H7 (cell line): ENCODE measurements at places on chromosomes 2 and 18. TPM values are rescaled to one million over a fixed set of nuclear protein-coding genes. Genes with fewer than 3 reads are reported as not detected.

The DYNAP gene
- not detected in 2 replicates for total RNA-seq

The C2orf78 gene
- 0.15 TPM in 1 of 2 replicates, not detected in the other for total RNA-seq

The IL36A gene
- not detected in 2 replicates for total RNA-seq

The SCTR gene
- not detected in 2 replicates for total RNA-seq

The ALPP gene
- total RNA-seq, result 0.15 and 0.69 TPM in 2 replicates
